ENCODE measurements at places on chromosomes 6 and 20.

DNA sequence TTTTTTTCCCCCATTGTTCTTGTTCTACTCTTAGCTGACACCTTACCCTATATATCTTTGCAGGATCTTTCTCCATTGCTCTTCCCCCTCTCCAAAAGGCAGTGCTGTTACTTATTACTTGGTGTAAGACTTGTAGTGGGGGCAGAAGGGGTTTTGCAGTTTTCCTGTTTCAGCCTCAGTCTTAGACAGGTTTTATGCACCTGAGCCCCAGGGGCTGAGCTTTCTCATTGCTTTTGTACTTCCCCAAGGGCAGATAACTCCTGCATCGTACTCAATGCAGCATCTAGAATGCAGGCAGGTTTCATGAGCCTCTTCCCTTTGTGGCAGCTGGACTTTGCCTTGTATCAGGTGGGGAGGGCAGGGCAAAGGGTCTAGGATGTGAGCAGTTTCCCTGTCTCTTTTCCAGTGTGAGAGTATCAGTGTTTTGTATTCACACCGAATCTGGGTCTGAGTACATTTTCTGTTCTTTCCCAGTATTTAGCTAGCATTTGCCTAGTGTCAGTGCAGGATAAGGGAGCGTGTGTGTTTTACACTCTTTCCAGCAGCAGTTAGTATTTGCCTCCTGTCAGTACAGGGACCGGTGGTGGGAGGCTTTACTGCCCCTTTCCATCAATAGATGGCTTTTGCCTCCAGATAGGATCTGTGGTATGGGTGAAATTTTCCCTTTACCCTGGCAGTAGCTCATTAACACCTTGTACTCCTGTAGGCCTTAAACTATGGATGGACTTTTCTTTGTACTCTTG is 19.6 kb downstream of the CYB5R4 start:
- DNase-seq, result no peak

DNA sequence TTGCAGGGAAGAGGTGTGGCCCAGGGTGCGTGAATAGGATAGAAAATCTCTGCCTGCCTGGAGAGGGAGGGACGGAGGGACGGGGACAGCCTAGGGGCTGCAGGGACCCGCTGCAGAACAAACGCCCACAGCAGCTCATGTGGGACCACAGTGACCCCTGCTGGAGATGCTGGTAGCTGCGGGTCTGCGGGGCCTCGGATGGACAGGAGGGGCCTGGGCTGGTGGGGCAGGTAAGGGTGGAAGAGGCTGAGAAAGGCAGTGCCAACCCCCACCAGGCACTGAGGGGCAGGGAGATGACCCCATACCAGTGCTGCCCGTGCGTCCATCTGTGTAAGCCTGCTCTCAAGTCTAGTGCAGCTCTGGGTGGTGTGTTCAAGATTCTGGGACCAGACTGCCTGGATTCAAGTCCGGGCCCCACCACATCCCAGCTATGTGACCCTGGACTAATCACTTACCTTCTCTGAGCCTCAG is 39.4 kb downstream of the KIAA1755 start:
- DNase-seq, result peak; percentile 48

DNA sequence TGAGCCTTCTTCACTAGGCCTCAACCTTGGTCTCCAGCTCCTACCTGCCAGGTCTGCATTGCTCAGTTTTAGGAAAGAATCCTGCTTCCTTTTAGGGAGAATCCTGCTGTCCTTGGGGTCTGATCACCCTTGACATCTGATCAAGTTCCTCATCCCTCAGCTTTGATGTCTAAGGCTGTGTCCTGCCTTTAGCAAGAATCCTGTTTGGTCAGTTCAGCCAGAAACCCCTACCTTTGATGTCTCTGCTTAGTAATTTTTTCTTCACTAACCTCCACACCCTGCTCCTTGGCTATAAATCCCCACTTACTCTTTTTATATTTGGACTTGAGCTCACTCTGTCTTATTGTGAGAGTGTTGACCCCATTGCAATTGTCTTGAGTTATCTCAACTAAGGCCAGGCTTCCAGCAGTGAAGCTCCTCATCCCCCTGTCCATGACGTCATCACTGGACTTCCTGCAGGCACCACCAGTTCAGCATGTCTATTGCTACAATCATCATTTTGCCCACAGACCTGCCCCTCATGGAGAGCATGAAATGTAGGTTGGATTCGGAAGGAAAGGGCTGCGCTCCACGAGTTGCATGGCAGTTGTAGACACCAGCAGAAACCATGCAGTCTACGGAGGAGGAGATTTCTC is 4.7 kb upstream of the CST5 start:
- no peak for DNase-seq

DNA sequence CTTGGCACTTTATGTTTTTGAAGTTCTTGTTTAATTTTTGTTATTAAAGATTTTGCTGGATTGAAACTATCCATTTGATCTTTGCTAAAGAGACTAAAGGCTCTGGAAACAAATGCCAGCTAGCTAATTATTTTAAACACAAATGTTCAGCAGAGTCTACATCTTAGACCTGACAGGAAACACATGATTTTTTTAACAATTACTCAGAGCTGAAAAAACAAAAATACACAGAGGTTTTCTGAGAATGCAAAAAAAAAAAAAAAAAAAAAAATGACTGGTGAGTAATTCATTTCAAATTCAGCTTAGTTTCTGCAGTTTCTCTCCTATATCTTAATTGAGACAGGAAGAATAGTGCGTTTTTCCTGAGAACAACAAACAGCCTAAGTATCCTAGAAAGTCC is 448.0 kb downstream of the TENT5A start:
- no peak for DNase-seq

Data from NCI-H2171 (cell line).